Activated CD4-positive, alpha-beta T cell treated with anti-CD3 and anti-CD28 coated beads for 48 hours (primary cell): ENCODE measurements at places on chromosomes 2 and 18.

DNA sequence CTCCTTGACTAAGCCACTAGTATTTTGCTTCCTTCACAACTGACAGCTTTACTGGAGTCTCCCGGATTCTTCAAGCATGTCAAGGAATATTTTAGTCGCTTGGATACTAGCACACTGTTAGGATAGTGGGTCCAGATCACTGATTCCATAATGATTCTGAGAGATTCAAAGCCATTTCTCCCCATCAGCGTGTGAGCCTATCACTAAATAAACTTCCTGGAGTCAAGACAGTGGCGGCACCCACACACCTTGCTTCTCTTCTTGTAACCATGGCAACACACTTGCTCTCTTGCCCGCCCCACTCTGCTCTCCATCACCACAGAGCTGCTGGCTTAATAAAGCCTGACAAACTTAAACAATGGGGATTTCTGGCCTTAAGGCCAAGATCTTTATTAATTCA, 245.1 kb downstream of the LRRTM1 start:
- no peak for DNase-seq

DNA sequence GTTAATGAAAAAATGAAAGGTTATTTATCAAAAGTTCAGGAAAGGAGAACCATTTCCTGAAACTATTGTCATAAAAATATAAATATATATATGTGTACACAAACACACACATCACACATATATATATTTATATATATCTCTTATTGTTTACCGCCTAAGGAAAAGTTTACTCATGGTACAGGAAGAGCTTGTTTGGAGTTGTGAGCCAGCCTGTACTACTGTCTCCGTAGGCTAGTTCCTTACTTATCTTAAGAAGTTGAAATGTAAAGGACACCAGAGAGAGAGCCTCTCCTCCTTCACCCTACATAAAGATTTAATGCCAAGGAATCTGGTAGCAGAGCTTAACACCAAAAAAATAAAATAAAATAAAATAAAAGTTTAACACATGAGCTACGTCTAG, 19.6 kb downstream of the DSC1 start:
- no peak for DNase-seq

DNA sequence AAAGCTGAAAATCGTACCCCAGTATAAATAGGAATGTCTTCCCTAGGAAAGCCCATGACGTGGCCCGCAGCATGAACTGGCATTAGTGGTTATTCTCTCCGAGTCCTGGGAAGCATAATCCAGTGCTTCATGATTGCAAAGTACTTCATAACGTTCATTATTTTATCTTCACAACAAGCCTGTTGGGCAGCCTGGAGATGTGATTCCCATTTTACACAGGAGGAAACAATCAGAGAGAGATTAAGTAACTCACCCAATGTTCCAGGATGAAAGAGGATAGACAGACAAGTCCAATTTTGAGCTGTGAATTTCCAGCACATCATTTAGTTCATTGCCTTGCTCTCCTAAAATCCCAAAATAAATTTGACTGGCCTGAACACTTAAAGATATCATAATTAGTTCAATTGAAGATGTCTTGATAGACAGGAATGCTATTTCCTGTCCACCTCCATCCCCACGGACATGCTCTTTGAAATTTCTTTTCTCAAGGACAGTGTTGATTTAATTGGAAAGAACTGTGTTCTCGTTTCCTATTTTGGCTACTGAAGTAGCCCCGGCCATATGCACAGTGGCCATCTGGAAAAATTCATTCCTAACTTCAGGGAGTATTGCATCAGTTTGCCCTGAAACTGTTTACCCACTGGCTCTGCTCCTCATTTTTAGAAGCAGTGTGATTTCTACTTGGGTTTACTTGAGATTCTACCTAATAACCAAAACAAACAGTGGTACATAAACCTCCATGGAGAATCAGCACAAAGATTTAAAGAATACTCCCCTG, 93.9 kb downstream of the VWC2L start:
- no peak for DNase-seq

GRCh38 chr2:174044556-174044955, 79.4 kb upstream of the SP3 start:
- DNase-seq, result no peak

- peak; percentile 41 for DNase-seq
These were observed 64.0 kb upstream of the MCFD2 start for GRCh38 chr2:46979571-46979979.
